H1 (cell line): ENCODE measurements at places on chromosomes 16 and 17. TPM values are rescaled to one million over a fixed set of nuclear protein-coding genes. Genes with fewer than 3 reads are reported as not detected.

MYL11 gene
- 1.2 TPM in 1 of 2 replicates, not detected in the other for total RNA-seq

CRYM gene
- 12.9 and 14.3 TPM in 2 replicates for total RNA-seq

DNAAF8 gene
- 0.17 TPM in 1 of 2 replicates, not detected in the other for total RNA-seq

SLC16A11 gene
- 0.35 and 0.67 TPM in 2 replicates for total RNA-seq

KRTAP1-1 gene
- total RNA-seq: not detected in 2 replicates

SLC52A1 gene
- total RNA-seq: 0.61 and 0.63 TPM in 2 replicates

C17orf50 gene
- not detected in 2 replicates for total RNA-seq

TERB1 gene
- total RNA-seq: not detected in 2 replicates

GRCh38 chr17:35089586-35090296 is 26.2 kb upstream of the RFFL start:
- DNase-seq: no peak

DNA sequence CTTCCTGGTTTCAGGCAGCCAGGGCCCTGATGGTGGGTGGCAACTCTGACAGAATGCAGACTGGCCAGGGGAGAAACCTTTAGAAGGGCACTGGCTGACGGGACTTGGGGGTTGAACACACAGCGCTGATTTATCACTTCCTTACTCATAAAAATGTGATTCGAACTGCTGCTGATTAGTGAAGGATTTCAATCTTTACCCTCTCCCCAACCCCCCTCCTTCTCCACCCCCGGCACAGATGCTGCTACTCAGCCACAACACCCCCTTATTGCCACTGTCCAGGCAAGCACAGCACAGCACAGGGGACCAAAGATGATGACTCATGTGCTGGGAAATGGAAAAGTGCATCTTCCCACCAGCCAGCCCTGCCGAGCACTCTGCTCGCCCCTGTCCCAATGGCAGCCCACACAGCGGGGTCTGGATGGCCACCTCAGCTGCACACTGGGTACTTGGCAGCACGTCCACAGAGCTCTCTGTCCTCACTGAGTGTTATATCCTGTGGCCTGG is 70.1 kb downstream of the SMG6 start:
- DNase-seq: no peak

- DNase-seq: no peak
Measured at GRCh38 chr17:71801301-71801700, 319.5 kb upstream of the SOX9 start.

DNA sequence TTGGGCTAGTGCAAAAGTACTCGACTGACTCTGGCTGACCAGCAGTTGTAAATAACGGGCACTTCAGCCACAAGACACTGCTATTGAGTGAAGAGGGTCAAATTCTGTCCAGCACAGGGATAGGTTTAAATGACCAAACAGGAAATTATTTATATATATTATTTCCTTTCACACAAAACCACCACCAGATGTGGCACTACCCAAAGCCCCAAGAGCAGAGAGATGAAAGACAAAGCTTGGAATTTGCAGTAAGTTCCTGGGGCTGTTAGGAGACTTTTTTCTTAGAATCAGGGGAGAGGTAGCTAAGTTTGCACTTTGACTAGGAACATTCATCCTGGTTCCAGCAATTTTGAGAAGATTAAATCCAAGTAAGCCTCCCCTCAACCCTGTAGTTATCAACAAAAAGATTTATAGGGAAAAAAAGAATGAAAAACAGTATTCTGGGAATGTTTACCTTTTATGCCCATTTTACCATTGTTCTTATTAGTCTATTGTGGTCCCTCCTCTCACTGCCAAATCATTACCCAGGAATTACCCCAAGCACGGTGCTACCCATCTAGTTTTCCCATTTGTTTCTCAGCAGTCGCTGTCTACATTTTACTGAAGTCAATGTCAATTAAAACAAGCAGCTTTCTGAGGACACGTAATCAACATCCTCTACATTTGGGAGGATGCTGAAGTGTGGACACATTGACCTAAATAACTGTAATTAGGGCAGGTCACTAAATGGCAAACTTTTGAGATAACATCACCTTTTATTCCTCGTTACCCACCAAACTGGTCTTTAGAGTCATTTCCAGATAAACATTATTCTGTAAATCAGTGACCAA is 43.5 kb downstream of the GRB7 start:
- no peak for DNase-seq

GRCh38 chr17:17590141-17590751 is 1.3 kb downstream of the PEMT start:
- DNase-seq: no peak

- DNase-seq: no peak
Measured at GRCh38 chr17:27315796-27316465, 22.0 kb downstream of the WSB1 start.

DNA sequence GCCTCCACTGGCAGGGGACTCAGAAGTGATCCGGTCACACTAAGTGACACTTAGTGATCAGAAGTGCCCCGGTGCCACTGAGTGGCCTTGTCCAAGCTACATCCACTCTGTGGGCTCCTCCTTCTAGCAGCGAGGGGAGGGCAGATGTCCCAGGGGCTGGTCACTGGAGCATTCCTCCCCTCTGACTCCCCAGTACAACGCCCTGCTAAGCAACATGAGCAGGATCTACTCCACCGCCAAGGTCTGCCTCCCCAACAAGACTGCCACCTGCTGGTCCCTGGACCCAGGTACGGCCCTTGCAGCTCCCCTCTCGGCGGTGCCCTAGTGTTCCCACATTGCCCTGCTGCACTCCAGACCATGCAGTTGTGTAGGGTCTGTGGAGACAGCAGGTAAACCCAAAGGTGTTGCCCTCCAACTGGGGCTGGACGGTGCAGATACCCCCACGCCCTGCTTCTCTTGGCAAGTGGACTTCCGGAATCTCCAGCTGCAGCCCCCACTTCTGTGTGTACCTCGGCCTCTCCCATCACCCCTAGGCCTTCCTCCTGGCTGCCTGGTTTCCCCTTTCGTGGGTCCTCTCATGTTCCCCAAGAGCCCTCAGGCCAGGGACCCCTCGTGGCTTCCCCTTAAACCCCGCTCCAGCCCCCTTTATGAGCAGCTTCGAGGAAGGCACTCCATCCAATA is 2.1 kb downstream of the ACE start:
- peak; percentile 91 for DNase-seq

- DNase-seq: no peak
Measured at GRCh38 chr17:66850692-66851091, 15.8 kb downstream of the CACNG5 start.

- DNase-seq: no peak
Measured at GRCh38 chr17:79887451-79887991, 48.3 kb upstream of the CBX4 start.

DNA sequence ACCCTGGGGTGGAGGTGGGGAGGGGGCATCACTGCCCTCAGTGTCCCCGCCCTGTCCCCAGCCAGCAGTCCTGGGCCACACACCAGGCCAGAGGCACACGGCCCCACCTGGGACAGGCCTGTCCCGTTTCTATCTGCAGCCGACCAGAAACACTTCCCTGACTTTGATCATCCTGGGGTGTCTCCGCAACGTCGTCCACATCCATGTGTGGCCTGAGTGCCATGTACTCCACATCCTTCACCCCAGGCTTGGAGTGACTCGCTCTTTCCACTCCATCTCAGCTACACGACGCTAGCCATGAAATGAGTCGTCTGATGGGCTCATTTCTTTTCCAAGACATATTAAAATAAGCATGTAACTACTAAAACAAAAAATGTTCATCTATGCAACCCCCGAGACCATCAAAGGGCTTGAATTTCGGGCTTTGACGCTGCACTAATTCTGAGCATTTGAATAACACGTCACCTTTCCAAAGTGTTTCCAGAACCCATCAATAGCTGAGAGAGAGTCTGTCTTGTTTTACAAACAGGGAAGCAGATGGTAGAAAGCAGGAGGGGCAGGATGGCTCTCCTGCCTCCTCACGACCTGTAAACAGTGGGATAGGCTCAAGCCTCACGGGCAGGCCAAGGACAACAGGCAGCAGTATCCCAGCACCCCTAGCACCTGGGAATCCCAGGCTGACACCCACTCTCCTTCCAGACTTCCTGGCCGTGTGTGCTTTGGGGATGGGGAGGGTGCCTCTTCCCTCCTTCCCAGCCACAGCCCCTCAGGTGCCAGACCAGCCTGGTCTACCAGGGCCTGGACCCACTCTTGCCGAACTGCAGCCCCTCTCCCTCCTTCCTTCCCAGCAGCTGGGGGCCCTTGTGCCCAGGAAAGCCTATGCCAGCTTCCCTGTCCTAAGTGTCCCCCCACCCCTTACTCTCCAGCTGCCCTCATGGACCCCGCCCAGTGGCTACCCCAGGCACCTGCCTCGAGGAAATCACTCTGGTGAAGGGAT is 20.0 kb upstream of the RASD1 start:
- no peak for DNase-seq

GRCh38 chr17:20234276-20234675 is 225.1 kb downstream of the SPECC1 start:
- no peak for DNase-seq

DNA sequence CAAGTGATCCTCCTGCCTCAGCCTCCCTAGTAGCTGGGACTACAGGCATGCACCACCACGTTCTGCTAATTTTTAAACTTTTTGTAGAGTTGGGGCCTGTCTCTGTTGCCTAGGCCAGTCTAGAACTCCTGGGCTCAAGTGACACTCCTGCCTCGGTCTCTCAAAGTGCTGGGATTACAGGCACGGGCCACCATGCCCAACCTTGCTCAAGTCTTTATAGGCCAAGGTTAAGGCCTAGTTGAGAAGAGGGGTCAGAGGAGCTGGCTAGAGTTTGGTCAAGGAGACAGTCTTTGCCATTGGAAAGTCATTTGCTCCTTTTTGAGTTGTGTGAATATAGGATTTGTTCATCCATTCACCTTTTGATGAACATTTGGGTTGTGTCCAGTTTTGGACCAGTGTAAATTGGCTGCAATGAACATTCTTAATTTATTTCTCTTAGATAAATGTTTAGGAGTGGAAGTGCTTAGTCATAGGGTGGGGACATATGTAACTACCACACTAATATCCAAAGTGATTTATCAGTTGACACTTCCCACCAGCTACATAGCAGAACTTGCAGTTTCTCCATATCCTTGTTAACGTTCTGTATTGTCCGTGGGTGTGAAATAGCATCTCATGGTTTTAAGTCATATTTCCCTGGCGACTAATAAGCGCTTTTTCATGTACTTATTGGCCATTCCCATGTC is 30.7 kb upstream of the ARHGAP17 start:
- no peak for DNase-seq

DNA sequence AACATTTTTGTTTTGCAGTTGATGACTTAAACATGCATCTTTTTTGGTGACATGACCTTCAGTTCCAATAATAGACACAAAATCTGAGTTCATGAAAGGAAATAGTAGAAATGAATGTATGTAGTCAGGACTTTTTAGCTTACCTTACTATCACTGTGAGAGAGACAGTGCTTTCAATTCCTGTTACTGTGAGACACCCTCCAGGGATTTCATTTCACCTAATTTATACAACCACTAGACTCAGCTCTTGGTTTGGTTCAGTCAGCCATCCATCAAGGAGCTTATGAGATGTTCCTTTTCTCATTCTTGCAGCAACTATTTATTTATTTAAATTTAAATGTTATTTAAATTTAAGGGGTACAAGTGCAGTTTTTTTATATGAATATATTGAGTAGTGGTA is 77.9 kb downstream of the MAP2K4 start:
- DNase-seq: no peak

GRCh38 chr17:6099492-6099891 is 29.3 kb downstream of the WSCD1 start:
- DNase-seq: no peak

- DNase-seq: no peak
Measured at GRCh38 chr17:12553625-12554024, 112.1 kb upstream of the MYOCD start.

GRCh38 chr17:62854098-62854680 is 46.1 kb upstream of the MARCHF10 start:
- no peak for DNase-seq

- DNase-seq: no peak
Measured at GRCh38 chr17:40307740-40308239, 1.2 kb upstream of the RARA start.

- DNase-seq: peak; percentile 73
Measured at GRCh38 chr17:67016039-67016762, 28.2 kb upstream of the CACNG1 start.

DNA sequence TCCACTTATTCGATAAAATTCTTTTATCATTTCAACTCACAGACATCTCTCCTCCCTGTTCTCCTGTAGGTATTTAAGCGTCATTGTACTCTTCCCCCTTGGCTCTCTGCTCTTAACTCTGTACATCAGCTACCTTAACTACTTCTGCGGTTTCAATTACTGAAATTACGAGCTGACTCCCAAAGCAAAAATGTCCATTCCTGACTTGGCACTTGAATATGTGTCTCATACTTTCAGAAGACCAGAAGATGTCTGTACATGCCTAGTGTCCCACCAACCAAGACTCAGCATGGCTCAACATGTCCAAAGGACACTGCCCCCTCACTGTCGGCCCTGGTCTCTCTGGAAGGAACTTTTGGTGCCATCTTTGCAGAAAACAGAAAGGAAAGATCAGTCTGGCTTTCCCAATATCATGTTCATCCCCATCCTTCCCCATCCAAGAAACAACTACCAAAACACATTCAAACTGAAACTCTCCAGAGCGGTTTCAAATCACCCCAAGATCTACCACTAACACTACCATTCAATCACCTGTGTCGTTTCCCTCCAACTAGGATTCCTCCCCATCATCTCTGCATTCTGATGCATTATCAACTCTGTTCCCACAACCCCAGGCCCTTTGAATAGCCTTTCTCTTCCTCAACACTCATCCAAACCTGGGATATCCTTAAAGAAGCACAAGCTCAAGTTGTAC is 74.9 kb downstream of the ZFHX3 start:
- DNase-seq: no peak

GRCh38 chr16:88921591-88921990 is 55.1 kb upstream of the PABPN1L start:
- no peak for DNase-seq

DNA sequence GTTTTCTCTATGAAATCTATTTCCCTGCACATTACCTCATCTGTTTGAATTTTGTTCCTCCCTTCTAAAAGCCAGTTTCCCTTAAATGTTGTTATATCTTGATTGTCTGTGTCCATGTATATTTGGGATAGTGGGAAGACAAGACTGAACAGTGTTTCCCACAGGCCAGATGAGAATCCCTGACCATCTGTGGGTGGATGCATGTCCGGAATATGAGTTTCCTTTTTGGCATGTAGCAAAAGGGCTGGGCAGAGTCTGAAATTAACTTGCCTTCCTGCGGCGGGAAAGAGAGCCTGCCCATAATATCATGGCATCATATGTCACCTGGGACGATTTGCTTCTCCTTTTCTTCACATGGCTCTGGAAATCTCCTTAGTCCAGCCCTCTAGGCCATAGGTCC is 385.8 kb upstream of the MAF start:
- no peak for DNase-seq

GRCh38 chr17:5913032-5913531 is 157.1 kb upstream of the WSCD1 start:
- DNase-seq: no peak

- no peak for DNase-seq
Measured at GRCh38 chr16:89437251-89437987, 52.9 kb downstream of the ANKRD11 start.

GRCh38 chr17:46874906-46875305 is 23.5 kb downstream of the WNT9B start:
- no peak for DNase-seq

- DNase-seq: no peak
Measured at GRCh38 chr17:48283907-48284306, 146.1 kb downstream of the SKAP1 start.
